ENCODE measurements at places on chromosomes 11 and 22.

DNA sequence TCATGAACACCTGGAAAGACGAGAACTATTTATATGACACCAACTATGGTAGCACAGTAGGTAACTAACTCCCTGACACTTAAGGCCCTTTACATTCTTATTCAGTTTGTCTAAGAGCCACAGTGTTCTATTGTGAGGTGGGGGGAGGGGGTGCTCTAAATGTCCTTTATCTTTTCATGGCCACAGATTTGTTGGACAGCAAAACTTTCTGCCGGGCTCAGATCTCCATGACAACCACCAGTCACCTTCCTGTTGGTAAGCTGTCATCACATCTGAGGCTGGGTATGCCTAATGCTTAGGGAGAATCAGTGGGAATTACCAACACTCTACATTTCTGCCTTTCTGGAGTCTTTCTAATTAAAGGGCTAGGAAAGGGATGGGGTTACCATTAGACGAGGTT lies 30.7 kb downstream of the EHF start:
- DNase-seq, result no peak

DNA sequence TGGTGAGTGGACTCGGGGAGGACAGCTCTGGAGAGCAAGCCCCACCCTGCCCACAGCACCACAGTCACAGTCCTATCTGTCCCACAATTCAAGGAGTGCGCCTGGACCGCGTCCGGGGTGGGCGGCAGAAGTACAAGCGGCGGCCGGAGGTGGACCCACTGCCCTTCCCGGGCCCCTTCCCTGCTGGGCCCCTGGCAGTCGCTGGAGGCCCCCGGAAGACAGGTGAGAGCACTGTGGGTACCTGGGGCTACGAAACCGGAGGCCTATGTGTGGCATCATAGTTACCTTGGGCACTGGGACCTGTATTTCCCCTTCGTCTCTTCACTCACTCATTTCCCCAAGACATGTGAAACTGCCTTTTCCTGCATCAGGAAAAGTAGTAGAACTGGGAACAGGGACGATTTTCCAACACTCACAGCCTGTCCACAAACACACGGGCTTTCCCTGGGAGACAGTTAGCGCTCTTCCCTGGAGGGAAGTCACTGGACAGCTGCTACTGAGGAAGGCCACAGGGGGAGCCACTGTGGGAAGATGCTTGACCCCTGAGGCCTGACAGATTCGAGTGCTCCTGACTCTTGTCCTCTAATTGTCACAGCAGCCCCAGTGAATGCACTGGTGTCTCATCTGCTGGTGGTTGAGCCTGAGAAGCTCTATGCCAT lies 3.1 kb downstream of the TRMT112 start:
- no peak for DNase-seq

- no peak for DNase-seq
These were observed 445 bp downstream of the SYTL2 start for GRCh38 chr11:85810521-85810870.

DNA sequence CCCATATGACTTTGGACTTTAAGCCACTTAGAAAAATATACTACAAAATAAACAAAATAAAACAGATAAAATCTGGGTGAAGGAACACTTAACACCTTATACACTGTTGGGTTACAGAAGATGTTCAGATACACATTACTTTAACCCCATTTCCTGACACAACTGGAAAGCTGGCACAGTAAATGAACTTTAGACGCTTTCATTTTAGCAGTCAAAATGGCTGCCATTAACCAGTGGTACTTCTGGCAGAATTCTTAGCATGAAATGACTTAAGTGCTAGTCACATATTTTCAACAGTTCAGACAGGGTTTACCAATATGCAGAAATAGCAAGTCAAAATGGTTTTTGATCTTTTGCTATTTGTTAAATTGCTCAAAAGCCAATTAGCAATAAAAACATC lies 37.9 kb downstream of the PIK3C2A start:
- DNase-seq, result no peak

DNA sequence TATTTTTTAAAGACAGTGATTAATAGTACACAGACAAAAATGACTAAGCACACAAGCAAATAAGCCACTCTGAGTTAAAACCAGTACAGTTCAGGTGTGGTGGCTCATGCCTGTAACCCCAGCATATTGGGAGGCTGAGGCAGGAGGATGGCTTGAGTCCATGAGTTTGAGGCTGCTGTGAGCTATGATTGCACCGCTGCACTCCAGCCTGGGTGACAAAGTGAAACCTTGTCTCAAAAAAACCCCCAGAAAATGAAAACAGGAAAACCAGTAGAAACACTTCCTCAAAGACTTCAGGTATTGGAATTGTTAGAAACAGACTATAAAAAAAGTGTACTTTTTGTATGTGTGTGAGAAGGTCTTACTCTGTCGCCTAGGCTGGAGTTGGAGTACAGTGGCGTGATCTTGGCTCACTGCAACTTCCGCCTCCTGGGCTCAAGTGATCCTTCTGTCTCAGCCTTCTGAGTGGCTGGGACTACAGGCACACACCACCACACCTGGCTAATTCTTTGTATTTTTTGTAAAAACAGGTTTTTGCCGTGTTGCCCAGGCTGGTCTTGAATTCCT lies 33.0 kb downstream of the PPP6R2 start:
- DNase-seq, result no peak

DNA sequence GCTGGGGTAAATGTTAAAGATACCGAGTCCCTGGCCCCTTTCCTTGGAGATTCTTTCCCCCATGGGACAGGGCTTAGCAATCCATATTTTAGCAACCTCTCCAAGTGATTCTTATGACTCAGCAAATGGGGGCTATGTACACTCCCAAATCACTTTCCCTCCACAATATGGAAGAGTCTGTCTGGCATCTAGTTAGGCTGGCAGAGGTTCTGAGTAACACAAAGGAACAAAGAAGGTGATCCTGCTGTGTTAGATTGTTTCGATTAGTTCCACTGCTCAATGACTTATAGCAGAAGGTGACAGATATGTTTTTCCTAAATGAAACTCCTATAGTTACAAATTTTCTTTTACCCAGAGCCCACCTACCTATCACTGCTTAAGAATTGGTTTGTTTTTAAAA lies 154.0 kb upstream of the SYT13 start:
- DNase-seq, result no peak

- peak; percentile 65 for DNase-seq
These were observed 21.3 kb downstream of the RASD2 start for GRCh38 chr22:35561796-35562526.

DNA sequence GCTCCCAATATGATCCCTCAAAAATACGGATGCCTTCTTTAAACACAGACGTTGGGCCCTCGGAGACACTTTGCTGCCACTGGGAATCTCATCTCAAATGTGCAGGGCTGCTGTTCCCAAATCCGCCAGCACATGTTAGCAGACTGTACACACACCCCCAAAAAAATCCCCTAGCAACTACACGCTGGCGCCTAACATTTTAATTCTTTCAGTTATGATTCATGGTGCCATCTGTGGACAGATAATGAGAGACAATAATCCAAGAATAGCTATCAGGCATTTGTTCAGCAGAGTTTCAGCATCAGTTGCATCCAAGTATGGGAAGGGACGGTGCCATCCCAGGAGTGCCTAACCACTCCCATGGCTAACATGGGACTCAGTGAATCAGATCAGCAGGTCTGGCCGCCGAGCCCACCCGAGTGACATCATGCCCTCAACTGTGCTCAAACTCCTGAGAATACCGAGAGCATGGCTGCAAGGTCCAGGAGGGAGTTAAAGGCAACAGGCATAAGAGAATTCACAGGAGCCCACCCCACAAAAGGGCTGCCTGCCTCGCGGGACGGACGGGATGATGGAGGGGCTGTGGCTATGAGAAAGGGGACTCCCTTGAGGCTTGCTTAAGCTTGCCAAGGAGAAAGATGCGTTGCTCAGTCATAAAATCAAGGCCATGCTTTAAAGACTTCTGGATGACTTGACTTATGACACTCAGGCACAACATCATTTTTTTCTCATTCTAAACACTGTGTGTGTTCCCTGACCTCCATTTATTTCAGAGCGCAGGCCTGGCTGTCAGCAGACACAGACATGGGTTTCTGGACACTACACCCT lies 337.0 kb downstream of the SHANK2 start:
- DNase-seq, result no peak

DNA sequence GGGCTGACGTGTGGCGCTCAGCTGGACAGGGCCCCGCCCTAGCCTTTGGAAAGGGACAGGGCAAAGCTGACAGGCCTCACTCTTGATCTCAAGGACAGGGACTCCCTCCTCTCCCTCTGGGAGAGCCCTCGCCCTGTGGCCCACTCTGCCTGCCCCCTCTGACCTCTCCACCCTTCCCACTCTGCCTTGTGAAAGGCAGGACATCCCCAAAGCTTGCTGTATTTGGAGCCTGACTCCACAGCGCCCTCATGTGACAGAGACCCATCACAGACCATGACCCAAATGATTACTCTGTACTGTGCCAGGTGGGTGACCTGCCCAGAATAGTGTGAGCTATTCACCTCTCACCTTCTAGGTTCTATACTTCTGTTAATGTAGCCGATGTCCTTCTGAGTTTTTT lies 18.8 kb downstream of the P2RY2 start:
- DNase-seq, result no peak

DNA sequence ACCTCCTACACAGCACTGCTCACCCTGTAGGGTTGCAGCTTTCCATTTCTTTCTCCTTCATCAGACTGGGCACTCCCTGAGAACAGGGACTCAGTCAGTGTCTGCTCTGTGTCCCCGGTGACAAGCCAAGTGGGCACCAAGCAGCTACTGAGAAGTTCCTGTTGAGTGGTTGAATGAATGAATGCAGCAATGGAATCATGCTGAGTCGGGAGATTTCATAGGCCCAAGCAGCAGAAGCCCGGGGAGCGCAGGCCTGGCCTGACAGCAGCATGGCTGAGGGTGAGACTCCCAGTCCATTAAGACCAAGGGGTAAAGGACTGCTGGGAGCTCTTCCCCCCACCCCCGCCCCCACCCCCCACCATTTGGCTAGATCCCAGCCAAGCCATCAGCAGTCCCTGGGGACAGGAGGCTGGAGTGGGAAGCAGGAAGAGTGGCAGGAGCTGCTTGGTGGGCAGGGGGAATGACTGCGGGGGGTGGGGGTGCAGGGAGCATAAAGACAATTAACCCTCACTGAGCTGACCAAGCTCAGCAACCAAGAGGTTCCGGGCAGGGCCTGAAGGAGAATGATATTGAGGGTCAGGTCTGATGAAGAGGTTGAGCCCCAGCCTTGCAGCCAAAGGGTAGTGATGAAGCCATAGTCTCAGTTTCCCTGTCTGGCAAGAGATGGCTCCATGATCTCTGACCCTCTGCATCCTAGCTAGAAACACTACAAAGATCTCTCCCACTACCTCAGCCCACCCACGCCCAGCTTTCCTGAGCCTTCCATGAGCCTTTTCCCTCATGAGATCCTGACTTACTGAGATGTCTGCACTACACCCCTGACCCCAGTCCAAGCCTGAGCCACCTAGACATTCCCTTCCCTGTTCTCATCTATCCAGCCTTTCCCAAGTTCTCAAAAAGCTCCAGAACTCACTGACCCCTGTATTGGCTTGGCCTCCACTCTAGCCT lies 2.8 kb downstream of the PDE2A start:
- DNase-seq, result no peak

GRCh38 chr11:9762531-9762930 lies 98.7 kb downstream of the SWAP70 start:
- DNase-seq, result no peak

DNA sequence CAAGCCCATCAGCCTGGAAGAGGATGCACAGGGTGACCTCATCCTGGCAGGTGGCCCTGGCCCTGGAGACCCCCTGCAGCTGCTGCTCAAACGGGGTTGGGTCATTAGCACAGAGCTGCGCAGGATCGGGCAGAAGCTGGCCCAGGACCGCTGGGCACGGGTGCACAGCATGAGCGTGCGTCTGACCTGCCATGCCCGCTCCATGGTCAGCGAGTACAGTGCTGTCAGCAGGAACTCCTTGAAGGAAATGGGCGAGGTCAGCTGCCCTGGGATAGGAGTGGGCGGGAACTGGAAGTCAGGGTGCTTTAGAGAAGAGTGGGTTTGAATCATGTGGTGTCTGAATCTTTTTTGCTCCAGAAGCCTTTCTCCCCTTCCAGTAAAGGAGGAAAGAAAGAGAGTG lies 61.1 kb downstream of the INSC start:
- no peak for DNase-seq
